ENCODE measurements at places on chromosomes 3 and 15.

DNA sequence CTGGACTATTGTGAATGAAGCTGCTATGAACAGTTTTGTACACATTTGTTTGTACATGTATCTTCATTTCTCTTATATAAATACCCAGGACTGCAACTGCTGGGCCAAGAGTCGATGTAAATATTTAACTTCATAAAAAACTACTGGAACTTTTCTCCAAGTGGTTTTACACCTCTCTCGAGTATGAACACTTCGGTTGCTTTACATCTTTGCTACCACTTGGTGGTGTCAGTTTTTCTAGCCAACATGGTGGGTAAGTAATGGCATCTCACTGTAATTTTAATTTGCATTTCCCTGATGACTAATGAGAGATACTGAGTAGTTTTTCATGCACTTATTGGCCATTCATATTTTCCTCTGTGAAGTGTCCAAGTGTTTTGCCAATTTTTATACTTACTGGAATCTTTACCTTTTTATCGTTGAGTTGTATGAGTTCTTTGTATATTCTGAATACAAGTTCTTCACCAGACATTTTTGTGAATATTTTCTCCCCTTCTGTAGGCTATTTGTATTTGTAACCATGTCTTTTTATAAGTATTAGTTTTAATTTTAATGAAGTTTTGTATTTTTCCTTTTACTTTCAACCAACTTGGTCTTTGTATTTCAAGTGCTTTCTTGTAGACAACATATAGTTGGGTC lies 44.4 kb downstream of the PCOLCE2 start:
- peak; percentile 91 for DNase-seq

- DNase-seq, result no peak
Measured at GRCh38 chr3:146160964-146161662, at the start of gene PLOD2. Gene PLOD2 (minus strand): TSS chr3:146161184. CDS start chr3:146160989, 195 bp downstream.

- no peak for DNase-seq
Measured at GRCh38 chr15:69748576-69749185, 296.1 kb downstream of the RPLP1 start.

- peak; percentile 46 for DNase-seq
Measured at GRCh38 chr3:104460477-104461406, 906.0 kb upstream of the ALCAM start.

DNA sequence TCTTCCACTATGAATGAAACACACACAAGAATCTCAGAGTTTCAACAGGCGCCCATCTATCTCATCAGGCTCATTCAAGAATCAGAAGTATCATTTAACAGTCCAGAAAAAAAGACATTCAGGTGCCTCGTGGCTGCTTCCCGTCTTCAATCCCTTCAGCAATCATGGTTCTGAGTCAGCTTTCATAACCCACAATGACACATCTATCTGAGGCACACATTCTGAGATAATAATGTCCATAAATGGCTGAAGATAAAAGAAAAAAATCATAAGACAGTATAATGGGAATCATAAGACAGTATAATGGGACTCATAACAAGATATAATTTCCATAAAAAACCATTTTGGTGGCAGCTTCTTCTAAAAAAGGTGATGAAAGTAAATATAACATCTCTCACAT lies 52.4 kb downstream of the TNIK start:
- DNase-seq, result peak; percentile 83

GRCh38 chr15:73941871-73942635 lies 15.8 kb downstream of the LOXL1 start:
- DNase-seq, result no peak

DNA sequence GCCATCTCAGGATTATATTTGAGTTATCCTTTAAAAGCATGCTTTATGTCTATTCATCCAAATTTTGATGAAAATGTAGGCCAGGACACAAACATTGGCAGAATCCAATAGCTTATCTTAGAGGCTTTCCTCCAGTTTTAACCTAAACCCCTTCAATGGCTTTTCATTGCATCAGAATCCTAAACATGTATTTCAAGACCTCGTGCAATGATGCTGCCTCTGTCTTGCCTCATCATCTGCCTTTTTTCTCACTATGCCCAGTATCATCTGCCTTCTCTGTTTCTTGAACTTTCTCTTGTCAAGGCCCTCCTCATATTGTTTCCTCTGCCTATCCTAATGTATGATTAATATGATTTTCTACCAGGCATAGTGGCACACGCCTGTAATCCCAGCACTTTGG lies 76.1 kb upstream of the MAP4 start:
- DNase-seq, result no peak

DNA sequence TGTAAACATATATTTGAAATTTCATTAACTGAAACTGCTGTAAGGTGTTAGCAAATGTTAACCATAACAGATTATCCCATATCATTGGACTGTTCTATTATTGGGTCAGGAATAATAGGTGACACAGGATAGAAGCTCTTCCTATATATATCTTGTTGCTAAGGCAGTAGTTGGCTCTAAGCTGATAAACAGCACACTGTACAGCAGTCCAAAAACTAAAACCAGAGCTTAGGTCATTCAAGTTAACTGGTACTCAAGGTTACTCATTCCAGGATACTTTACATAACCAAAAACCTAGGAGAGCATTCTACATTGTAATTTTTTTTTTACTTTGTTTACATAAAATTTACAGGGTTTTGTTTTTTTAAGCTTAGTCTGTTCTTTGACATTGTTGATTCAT lies 8.9 kb downstream of the DNAJC19 start:
- no peak for DNase-seq

All from RKO (cell line).